Spinal cord (tissue), 10 donors: ENCODE measurements at places on chromosomes 13 and 19.

GRCh38 chr19:4521170-4521887 lies 3.0 kb upstream of the PLIN4 start:
- no peak for DNase-seq

DNA sequence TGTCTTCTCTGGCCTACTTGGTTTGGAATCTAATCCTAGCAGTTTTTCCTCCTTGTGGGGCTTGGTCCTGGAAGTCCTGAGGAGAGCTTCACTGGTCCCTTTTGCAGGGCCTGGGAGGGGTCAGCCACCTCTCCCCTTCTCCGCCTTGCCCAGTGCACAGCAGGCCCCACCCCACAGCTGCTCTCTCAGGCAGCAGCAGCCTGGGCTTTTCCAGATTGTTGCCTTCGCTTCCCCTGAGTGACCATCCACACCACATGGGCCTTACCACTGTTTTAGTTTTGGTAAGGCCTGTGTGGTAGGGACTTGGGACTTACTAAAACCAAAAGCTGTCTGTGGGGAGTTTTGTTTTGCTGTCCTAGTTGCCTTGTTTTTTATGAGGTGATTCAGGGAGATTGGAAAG lies 11.5 kb downstream of the MPHOSPH8 start:
- no peak for DNase-seq

- DNase-seq: no peak
Observed at GRCh38 chr13:41443969-41444368, 13.4 kb upstream of the RGCC start.

- no peak for DNase-seq
Observed at GRCh38 chr13:74367193-74367592, 233.0 kb upstream of the KLF12 start.

DNA sequence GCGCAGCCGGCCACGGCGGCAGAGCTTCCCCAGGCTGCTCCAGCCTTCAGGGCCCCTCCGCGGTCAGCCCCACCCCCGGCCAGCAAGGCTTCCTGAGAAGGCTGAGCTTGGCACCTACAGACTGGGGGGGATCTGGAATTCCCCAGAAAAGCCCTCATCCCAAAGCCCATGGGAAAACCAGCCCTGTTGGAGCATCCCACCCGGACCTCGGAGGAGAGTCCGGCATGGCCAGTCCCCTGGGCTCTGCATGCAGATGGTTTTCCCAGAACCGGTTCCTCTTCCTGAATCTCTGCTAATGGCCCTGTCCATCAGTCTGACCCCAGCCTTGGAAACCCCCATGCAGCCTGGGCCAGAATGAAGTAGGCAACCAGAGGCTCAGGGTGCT lies 10.3 kb downstream of the RASA3 start:
- DNase-seq: no peak

DNA sequence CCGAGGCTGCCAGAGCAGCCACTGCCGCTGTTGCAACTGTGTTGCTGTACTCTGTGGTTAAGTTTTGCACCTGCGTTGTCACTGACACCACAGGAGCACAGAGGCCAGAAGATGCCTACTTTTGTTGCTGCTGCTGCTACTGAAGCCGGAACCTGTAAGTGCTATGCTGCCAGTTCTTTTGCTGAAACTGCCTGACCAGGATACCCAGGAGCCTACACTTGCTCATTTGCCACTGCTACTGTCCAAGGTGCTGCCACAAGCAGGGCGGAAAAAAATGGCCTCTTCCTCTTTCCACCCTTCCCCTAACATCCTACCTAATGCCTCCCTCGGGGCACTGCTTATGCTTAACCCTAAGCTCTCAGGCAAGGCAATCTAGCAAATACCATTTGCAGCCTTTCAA lies 29.0 kb upstream of the NBEA start:
- no peak for DNase-seq

DNA sequence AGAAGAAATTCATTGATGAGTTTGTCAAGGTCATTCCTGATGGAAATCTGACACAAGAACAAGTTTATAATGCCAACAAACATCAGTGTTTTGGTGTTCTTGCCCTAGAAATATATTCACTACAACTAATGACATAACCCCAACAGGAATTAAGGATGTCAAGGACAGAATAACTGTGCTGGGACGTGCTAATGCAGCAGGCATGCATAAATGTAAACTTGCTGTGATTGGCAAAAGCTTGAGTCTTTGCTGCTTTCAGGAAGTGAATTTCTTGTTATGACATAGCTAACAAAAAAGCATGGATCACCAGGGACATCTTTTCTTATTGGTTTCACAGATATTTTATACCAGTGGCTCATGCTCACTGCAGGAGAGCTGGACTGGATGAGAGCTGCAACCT lies 144.6 kb downstream of the KCTD12 start:
- DNase-seq: no peak

DNA sequence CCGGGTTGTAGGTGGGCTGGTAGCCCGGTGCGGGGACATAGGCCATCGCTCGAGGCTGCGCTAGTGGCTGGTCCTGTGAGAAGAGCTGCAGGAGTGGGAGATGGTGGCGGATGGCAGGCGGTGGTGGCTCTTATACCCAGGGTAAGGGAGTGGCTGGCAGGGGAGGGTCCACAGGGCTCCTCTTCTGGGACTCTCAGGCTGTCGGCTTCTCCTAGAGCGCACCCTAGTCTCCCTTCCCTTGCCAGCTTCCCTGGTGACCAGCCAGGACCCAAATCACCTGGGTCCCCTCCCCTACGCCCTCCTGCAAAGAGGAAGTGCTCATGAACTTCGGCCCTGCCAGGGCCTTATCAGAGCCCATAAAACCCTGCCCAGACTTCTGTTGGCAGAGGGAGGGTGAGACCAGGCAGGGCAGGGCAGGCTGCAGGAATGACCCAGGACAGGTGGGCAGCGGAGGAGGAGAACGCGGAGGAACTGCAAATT lies at the start of gene LGALS4:
LGALS4 (minus strand) TSS at position 105 of the 480 bp plus-strand sequence; CDS start at position 46, 59 bp downstream.
- no peak for DNase-seq

DNA sequence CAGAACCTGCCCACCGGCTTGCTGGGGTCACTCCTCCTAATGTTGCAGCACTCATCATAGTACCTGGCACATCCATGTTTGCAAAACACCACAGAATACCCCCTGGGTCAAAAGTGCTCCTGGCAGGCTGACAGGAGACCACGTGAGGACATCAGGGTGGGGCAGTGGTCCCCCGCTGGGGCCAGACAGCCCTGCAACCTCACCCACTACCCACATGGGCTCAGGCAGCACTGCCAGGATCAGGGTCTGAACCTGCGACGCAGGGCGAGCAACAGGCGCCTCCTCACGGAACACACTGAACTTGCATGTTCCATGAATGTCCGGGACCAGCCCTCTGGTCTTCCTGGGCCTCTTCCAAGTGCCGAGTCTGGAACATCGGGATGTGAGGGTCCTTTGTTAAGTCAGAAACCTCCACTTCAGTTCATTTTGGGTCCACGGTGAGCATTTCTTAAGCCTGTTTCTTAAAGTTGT lies 1.4 kb upstream of the SLC7A9 start:
- no peak for DNase-seq

DNA sequence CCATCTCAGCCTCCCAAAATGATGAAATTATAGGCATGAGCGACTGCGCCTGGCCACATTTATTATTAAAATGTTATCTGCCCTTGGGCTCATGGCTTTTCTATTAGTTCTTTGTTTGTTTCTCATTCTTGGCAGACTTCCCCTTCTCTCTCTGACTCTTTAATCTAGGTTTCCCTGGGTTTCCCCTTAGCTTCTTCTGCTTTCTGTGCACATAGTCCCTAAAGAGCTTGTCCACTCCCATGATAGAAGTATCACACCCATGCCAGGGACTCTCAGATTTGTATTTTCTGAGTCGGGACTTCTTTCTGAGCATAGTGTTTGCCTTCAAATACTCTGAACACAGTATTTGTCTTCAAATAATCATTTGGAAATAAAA lies 38.6 kb upstream of the ITM2B start:
- no peak for DNase-seq

- DNase-seq: no peak
Observed at GRCh38 chr13:46311217-46311616, 75.8 kb downstream of the RUBCNL start.

DNA sequence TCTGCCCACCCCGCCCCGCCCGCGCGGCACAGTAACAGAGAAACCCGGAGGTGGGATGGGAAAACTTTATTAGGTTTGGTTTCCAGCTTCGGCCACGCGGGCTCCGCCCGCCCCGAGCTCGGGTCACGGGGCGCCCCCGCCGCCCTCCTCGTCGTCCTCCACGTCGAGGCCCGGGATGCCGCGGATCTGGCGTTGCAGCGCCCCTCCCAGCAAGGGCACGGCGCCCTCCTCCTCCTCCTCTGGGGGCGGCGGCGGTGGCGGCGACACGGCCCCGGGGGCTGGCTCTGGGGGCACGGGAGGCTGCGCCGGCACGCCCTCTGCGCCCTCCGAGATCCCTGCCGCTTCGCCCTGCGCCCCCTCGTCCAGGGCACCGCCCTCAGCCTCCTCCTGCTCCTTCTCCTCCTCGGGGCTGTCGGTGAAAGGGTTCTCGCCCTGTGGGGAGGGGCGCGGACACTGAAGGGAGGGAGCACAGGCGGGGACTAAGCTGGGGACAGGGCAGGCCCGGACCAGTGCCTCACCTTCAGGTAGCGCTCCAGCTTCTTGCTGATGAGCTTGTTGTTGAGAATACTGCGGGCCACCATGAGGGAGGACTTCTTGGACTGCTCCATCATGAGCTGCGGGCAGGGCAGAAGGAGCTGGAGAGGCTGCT lies 536 bp upstream of the AKAP8 start:
- no peak for DNase-seq

- no peak for DNase-seq
Observed at GRCh38 chr19:33512021-33512420, 9.6 kb downstream of the PEPD start.
